ENCODE measurements at places on chromosomes 5 and 9. TPM values are rescaled to one million over a fixed set of nuclear protein-coding genes. Genes with fewer than 3 reads are reported as not detected.

GRCh38 chr5:42599106-42599505 lies 157.5 kb upstream of the CCDC152 start:
- DNase-seq, result no peak

- DNase-seq, result no peak
Measured at GRCh38 chr5:2683720-2684119, 67.8 kb downstream of the IRX2 start.

DNA sequence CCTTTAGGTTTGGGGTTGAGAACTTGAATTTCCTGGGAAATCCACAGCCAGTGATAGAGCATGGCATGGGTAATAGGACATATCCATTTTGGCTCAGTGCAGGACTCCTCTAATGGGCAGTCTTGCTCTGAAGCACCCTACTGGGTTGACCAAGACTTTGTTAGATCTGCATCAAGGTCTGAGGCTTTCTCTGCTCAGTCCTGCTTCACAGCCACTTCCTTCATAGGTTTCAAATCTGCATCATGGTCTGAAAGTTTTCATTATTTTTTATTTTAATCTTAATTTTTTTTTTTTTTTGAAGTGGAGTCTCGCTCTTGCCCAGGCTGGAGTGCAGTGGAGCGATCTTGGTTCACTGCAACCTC lies 36.5 kb downstream of the KIF2A start:
- DNase-seq, result no peak

GRCh38 chr5:80835128-80835527 lies 125.0 kb upstream of the RASGRF2 start:
- no peak for DNase-seq

GRCh38 chr5:89968958-89969381 lies 440.6 kb downstream of the CETN3 start:
- peak; percentile 39 for DNase-seq

DNA sequence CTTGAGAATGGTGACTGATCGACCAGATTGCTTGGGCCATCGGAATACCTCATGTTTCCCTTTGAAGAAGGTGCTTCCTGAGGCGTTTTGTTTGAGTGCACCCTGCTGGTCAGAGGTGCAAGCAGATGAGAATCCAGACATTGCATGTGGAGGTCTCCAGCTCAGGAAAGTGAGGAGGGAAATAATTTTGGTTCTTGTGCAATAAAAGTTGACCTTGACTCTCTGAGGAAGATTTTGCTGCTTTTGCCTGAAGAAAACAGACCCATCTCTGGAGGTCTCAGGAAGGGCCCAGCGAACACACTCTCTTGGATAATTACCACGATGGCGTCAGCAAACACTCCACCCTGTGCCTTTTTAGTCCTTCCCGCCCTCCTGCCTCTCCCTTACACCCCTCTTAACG lies 69.7 kb downstream of the GRAMD2B start:
- DNase-seq, result no peak

DNA sequence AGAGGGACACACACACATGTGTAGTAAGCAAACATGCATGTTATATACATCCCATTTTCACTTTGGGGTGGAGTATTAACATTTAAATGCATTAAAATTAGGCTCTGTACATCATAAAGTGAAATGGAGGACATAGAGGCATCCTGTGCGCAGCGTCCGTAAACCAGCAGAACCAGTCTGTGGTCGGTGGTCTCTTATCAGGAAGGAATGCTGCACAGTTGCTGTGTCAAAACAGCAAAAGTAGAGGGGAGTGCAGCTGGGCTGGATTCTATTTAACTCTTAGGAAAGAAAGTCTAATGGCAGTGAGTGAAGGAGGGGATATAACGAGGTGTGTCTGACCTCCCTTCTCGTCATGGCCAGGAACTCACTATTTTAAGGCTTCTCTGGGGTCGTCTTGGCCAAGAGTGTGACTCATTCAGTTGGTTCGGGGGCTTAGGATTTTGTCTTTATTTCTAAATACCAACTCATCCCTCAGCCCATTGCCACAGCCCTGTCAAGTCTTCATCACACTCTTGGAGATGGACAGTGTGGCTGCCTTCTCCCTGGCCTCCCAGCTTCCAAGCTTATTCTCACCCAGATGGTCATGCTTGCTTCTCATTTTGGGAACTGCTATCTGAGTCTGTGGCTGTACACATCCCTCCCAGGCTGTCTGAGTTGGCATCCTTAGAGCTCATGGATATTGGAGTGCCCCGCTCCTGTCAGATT lies 20.1 kb upstream of the CXCL14 start:
- DNase-seq, result no peak

DNA sequence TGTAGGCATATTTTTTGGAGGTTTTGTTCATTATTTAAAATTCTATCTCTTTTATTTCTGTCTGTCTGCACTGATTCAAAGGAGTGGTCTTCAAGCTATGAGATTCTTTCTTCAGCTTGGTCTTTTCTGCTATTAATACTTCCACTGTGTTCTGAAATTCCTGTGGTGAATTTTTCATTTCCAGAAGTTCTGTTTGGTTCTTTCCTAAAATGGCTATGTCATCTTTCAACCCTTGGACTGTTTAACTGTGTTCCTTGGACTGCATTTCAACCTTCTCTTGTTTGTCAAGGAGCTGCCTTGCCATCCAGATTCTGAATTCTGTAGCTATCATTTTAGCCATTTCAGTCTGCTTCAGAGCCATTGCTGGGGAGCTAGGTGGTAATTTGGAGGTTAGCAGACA lies 76.3 kb downstream of the CERT1 start:
- no peak for DNase-seq

DNA sequence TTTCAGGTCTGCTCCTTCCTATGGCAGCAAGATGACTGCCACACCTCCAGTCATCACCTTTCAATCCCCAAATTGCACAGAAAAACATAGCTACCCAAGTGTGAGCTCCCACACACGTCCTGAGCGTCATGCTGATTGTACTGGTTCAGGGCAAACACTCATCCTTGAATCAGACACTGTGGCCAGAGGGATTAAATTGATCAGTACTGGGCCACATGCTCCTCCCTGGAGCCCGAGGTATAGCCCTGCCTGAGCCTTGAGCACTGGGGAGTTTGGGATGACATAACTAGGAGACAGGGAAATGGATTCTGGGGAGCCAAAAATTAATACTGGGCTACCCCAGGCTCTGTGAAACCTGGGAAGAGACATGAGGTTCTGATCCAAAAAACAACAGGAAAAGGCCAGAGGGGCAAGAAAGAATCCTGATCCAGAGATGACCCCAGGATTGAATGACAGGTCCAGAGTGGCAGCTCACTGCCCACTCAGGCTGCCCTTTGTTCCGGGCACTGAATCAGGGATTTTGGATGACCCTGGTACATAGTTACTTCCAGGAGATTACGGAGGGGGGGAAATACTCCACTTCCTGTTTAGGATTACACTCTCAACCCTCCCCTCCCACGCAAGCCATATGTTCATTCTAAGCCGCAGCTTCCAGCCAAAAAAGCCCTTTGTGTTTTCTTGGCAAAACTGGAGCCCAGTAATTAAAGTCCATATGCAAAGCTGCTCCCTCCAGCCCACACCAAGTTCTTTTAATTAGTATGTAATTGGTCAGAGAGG lies 141.6 kb upstream of the SPRY4 start:
- peak; percentile 61 for DNase-seq

DNA sequence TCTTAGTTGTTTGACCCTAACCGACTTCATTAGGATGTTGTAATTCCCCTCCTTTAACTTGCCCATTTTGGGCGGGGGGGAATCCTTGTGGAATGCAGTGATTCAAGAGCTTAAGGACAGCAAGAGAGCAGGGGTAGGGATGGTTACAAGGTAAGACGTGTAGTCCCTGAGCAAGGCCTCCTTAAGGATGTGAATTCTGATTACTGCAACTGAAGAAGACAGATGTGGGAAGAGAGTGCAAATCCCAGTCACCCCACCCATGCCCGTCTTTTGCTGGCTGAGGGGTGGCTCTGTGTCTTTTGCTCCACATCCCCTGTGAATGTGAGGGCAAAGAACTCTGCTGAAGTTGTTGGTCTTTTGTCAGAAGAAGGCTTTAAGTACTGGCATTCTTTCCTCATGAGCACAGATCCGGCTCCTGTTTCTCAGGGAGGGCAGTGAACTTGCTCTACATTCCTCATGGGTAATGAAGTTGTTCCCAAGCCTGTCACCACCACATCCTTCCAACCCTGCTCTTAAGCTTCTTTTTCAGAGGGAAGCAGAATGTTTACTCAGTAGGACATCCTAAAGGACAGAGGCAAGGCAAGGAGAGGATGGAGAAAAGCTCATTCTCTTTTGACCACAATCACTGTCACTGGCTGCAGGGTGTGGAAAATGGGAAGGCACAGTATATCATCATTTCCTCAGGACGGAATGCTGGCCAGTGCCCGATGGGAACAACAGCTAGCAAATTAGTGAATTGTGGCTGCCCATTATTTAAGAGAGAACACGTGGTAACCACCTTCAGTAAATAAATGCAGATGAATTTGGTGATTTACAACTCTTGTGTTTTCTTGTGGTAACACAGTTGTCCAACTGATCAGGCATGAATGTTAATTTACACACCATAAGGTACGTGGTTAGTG lies 61.5 kb downstream of the RAI14 start:
- DNase-seq, result peak; percentile 92

- no peak for DNase-seq
Measured at GRCh38 chr9:459491-460444, 245.1 kb downstream of the DOCK8 start.

GRCh38 chr9:75065510-75065909 lies 22.4 kb downstream of the NMRK1 start:
- DNase-seq, result no peak

DNA sequence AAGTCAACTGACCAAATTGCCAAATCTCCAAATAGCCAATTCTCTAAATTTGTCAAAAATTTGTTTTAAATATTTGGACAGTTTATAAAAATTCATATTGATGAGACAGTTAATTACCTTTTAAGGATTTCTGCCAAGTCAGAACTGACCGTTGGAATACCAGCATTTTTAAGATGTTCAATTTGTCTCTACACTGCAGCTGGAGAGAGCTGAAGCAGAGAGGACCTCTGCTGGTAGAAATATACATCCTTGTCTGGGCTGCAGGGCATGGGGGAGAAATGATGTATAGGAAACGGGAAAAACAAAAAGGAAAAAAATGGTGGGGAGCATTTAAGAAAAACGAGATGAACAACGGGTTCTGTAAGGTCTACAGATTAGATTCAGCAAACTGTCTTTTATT lies 16.8 kb downstream of the NR6A1 start:
- DNase-seq, result no peak

- no peak for DNase-seq
Measured at GRCh38 chr5:126829098-126829497, 52.2 kb downstream of the LMNB1 start.

- DNase-seq, result no peak
Measured at GRCh38 chr5:72622170-72622760, 115.1 kb upstream of the ZNF366 start.

The BTNL3 gene
- polyA plus RNA-seq, result not detected

The TRIM7 gene
- polyA plus RNA-seq, result 0.42 TPM

The ATP6V1G1 gene
- 227 TPM for polyA plus RNA-seq

The F12 gene
- 9.1 TPM for polyA plus RNA-seq

The ITGA1 gene
- 46.8 TPM for polyA plus RNA-seq

The ATG10 gene
- 10.8 TPM for polyA plus RNA-seq

The TMEM171 gene
- 7.8 TPM for polyA plus RNA-seq

The C9orf43 gene
- 0.88 TPM for polyA plus RNA-seq

The TRAF1 gene
- polyA plus RNA-seq, result 4.9 TPM

The FGF10 gene
- 8.4 TPM for polyA plus RNA-seq

The SPATA9 gene
- 1.0 TPM for polyA plus RNA-seq

The CBY3 gene
- polyA plus RNA-seq, result 1.0 TPM

The HACD4 gene
- 3.2 TPM for polyA plus RNA-seq

The STXBP1 gene
- 33.4 TPM for polyA plus RNA-seq

The INSL4 gene
- polyA plus RNA-seq, result not detected

The ZCCHC10 gene
- 29.5 TPM for polyA plus RNA-seq

The GADD45G gene
- 4.1 TPM for polyA plus RNA-seq

The CNTNAP3B gene
- polyA plus RNA-seq, result 12.1 TPM

The FIBCD1 gene
- 0.41 TPM for polyA plus RNA-seq

The C5orf52 gene
- not detected for polyA plus RNA-seq

The OLFM1 gene
- polyA plus RNA-seq, result 3.4 TPM

Measured in renal pelvis (tissue), 12 donors.